GOT3 (cell line): ENCODE measurements at places on chromosomes 2 and 18.

GRCh38 chr2:239246723-239247122 lies 154.1 kb downstream of the HDAC4 start:
- DNase-seq, result no peak

- DNase-seq, result no peak
Observed at GRCh38 chr2:111116011-111116746, 4.5 kb upstream of the BCL2L11 start.

DNA sequence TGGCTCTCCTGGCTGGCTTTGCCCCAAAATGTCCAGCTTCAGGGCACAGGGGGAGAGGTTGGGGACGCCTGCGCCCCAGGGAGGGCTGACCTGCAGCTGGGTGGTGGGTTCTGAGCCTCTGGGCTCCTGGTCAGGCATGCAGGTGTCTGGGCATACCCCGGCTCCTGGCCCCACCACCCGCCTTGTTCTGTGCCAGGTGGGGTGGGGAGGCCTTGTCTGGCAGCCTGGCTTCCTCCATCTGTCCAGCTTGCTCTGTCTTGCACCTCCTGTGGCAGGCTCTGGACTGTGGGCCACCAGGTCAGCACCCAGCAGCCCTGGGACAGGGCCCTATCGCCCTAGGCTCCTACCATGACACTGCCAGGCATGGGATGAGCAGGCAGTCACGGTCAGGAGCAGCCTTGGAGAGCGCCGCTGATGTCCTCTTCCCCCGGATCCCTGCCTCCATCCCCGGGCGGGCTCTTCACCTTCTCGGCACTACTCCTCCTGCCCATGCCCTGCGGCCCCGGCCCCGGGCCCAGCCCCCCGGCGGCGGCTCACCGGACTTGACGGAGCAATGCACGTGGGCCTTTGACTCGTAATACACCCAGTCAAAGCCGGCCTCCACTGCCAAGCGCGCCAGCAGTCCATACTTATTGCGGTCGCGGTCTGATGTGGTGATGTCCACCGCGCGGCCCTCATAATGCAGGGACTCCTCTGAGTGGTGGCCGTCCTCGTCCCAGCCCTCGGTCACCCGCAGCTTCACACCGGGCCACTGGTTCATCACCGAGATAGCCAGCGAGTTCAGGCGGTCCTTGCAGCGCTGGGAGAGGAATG lies 3.6 kb downstream of the IHH start:
- DNase-seq, result no peak

DNA sequence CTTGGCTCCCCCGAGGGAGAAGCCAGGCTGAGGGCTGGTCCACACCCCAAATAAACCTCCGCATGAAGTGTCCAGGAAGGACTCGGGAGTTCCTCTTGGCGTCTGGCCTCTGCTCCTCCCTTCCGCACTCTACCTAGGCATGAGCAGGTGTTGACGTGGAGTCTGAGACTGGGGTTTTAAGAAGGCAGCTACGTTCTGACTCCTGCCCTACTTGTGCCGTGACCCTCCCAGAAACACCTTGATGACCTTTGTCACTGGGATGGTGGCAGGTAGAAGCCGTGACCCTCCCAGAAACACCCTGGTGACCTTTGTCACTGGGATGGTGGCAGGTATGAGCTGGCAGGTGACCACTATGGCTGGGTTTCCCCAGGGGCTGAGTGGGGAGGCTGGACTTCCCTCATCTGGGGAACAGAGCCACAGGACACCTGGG lies 54.8 kb downstream of the HS6ST1 start:
- no peak for DNase-seq

DNA sequence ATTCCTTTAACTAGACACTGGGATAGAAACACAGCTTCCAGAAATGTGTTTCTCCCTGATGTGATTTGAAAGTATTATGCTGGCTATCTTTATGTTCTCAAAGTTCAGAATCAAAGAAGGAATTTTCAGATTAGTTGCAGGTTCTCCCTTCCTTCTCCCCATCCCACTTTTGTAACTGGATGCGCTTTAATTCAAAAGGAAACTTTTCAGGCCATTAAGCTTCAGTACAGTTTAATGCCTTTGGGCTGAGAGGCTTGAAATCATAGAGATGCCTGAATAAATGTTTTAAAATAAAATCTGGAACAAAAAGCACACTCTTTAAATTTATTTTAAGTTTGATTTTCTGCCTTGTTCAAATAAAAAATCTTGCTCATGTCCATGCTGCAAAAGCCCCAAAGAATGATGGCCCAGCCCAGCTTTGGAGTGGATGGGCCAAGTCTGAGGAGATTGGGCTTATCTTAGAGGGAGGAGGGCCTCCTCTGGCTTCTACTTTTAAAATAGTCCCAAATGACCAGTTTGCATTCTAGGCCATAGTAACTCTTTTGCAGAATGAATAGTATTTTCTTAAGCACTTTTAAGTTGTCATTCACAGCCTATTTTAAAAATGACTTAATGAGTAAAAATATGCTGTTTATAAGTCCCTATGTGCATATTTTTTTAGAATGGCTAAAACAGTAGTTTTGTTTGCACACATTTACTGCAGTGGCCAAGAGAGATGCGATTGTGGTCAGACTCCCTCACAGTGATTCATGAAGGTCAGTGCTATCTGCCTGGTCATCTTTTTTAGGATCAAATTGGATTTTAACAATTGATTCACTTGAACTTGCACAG lies 129.2 kb downstream of the MTX2 start:
- DNase-seq, result no peak

DNA sequence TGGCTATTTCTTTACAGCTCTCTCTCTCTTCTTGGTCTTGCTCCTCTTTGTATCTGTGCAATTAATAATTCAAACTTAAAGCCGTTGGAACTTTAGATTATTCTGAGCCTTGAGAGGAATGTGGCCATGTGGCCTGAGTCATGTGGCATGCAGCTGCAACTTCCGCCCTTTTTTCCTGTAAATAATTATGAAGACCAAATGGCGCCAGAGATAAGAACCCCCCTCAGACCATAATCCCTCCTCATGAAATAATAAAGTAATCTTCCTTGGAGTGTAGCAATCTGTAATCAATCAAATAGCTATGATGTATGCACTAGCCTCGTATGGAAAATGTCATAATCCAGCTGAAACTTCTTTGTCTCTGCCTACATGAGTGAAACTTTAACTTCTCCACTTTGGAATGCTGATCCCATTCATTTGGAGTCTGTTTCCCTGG lies 13.5 kb upstream of the TWSG1 start:
- no peak for DNase-seq
